K562 (cell line): ENCODE measurements at places on chromosomes 3 and 15.

- H3K36me3 ChIP-seq: no peaks in the 10 kb centered on the region
- H3K4me3 ChIP-seq: no peak overlapping the region
- no peak for DNase-seq
- no peaks in the 10 kb centered on the region for H3K27me3 ChIP-seq
- H3K4me1 ChIP-seq: no peaks in the 10 kb centered on the region
- H3K27ac ChIP-seq: no peak overlapping the region
Observed at GRCh38 chr3:96466441-96466840, 348.0 kb upstream of the EPHA6 start.

GRCh38 chr3:100880072-100880471 is 113.1 kb downstream of the ABI3BP start:
- no peaks in the 10 kb centered on the region for H3K4me1 ChIP-seq
- no peaks in the 10 kb centered on the region for H3K36me3 ChIP-seq
- H3K4me3 ChIP-seq: no peak overlapping the region
- no peak for DNase-seq
- H3K27ac ChIP-seq: no peak overlapping the region

GRCh38 chr15:38699633-38700230 is 135.1 kb upstream of the RASGRP1 start:
- H3K27me3 ChIP-seq: peaks cover 8% of the 10 kb centered on the region
- H3K4me3 ChIP-seq: no peak overlapping the region
- no peaks in the 10 kb centered on the region for H3K4me1 ChIP-seq
- no peak overlapping the region for H3K27ac ChIP-seq
- DNase-seq: peak; percentile 74
- no peaks in the 10 kb centered on the region for H3K36me3 ChIP-seq

DNA sequence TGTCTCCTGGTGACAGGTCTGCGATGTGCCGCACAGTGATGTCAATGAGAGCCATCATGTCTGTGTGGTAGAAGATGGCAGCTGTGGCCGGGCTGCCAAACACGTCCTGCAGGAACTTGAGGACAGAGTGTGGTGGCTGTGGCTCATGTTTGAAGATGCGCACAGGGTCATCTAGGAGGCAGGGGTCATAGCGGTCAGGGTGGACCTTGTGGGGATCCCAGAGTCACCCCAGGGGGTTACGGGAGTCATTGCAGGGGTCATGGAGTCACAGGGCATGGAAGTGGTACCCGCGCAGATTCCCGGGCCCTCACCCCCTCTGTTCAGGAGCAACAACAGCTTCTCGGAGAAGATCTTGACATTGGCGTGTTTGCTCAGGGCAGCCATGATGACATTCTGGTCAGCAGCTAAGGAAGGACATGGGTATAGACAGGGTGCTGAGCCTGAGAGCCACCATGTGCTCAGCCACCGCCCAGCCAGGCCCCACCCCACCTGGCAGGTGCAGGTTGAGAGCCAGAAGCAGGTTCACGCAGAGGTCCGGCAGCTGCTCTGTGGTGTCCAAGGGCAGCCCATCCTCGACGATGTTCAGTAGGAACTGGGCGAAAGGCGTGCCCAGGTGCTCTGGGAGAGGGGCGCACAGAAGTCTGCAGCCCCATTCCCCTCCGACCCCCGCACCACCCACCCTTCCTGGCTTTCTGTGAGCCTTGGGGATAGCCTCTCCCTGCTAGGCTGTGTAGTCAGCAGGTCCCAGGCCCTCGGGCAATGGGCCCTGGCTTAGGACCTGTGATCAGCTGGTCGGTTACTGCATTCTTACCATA is 6.9 kb downstream of the NCKIPSD start:
- H3K27me3 ChIP-seq: no peaks in the 10 kb centered on the region
- peaks cover 59% of the 10 kb centered on the region; the same call in 2 of the 3 replicates for H3K36me3 ChIP-seq
- H3K4me3 ChIP-seq: no peak overlapping the region
- peaks cover 6% of the 10 kb centered on the region; the same call in 2 of the 3 replicates for H3K4me1 ChIP-seq
- no peak for DNase-seq
- no peak overlapping the region for H3K27ac ChIP-seq

GRCh38 chr3:38595393-38595792 is 54.1 kb downstream of the SCN5A start:
- no peaks in the 10 kb centered on the region for H3K4me1 ChIP-seq
- H3K4me3 ChIP-seq: no peak overlapping the region
- H3K36me3 ChIP-seq: no peaks in the 10 kb centered on the region
- no peak for DNase-seq
- H3K27ac ChIP-seq: no peak overlapping the region
